ENCODE measurements at places on chromosomes 1 and 21.

DNA sequence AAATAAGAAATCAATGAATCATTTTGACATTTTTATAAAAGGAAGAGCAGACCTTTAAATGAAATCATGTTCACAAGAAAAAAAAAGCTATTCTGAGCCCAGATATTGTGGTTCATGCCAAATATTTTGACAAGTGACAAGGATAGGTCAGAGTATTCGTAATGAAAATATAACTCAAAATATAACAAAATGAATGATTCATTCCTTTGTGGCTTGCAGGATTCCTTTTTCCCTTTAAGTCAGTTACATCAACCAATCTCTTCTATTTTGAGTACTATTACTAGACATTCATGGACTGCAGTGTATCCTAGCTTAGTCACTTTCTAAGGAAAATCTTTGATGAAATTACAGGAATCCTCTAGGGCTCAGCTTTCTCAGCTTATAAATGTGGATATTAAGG is 188.7 kb downstream of the COL11A1 start:
- no peak for DNase-seq

DNA sequence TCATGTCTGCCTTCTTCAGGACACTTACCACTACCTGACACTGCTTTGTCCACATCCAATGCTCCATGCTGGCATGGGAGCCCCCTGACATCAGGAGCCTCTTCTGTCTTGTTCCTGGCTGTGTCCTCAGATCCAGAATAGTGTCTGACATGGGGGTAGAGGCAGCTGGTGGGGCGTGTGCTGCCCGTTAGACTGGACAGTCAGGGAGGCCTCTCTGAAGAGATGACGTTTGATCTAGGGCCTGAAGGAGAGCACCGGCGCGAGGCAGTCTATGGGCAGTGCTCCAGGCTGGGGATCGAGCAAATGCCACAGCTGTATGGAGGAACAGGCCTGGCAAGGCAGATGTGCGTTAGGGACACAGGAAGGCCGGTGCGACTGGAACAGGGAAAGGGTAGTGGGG is 16.6 kb downstream of the SLC9A1 start:
- DNase-seq: no peak

DNA sequence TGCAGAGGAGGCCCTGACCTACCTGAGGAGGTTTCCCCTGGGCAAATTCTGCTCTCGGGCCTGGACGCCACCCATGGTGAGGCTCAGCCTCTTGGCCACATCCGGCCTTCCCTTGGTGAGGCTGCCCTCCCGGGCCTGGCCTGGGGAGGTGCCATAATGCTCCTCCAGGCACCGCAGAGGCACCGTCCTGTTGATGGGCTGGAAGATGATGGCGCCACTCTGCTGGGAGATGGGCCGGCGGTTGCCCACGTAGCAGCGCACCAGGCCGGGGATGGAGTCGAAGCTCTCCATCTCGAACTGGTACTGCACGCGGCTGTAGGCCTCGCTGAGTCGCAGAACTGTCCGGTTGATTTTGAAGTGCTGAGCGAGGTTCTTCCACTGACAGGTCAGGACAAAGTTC is 92.7 kb downstream of the BCAR3 start:
- no peak for DNase-seq

- DNase-seq: no peak
Observed at GRCh38 chr1:158002022-158002630, 8.7 kb downstream of the KIRREL1 start.

DNA sequence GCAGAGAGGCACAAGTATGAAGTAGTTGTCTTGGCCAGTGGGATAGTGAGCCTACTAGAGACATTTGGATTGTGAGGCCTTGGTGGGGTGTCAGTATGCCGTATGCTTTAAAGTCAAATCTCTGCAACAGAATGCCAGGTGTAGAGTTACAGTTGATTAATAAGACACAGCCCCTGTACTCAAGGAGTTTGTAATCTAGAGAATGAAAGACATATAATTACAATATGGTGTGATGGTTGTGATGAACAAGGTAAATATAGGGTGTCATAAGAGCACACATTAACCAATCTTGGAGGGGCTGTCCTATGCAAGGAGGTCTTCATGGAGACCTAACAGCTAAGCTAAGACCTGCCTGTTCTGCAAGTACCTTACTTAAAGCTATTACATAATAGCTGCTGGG is 113.1 kb downstream of the ATF6 start:
- DNase-seq: no peak

DNA sequence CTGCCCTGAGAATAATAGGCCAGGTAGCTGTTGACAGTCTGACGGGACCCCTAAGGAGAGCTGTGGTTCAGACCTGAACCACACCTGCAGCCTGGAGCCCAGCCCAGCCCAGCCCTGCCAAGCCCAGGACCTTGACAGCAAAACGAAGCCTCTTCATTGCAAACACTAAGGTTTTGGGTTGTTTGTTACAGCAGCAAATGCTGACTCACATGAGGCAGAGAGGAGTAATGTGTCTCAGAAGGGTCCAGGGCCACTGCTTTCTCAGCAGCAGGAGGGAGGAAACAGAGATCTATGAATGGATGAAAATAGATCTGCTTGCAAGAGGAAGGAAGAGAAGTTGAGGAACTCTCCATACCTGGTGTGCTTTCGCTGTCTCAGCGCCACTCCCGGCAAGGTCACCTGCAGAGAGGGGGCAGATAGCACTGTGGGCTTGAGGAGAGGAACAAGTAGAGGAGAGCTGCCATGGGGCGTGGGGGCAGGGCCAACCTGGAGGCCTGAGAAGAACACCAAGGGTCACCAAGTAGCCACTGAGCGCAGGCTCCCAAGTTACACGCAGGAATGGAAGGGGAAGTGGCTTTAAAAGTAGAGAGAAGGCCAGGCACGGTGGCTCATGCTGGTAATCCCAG is 127.2 kb downstream of the ZNF281 start:
- no peak for DNase-seq

- no peak for DNase-seq
Observed at GRCh38 chr21:16250273-16250672, 520.5 kb downstream of the USP25 start.

DNA sequence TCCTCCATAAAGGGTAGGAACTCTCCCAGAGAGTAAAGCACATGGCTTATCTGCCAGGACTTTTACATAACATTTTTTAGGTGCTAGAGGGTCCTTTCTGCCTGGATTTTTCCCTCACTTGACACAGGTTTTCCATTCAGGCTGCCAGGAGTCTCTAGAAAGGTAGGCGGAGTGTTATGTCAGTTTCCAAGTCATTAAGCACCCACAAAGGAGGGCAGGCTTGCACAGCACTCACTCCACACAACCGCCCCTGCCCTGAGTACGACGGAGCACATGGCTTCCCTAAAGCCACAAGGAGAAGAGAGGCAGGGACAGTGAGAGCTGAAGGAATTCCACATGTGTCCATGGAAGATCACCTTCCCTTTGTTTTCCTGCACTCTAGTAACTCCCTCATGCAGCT is 55.7 kb downstream of the CAPZB start:
- DNase-seq: no peak

- no peak for DNase-seq
Observed at GRCh38 chr1:226121049-226121586, 58.6 kb downstream of the H3-3A start.

DNA sequence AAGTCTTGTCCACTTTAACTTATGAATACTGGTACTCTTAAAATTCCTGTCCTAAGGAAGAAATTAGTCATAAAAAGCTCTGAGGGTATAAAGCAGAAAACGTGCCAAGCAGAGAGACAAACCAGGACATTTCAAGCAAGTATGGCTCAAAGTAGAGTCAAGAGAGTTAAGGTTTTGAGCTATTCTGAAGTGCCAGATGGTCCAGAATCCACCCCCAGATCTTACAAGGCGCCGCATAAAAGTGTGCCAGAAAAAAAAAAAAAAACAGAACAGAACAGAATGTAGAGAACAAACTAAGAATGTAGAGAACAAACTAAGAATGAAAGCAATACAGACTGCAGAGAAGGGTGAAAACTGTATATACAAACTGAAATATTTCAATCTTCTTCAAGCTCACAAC is 12.5 kb downstream of the EPS15 start:
- DNase-seq: no peak

DNA sequence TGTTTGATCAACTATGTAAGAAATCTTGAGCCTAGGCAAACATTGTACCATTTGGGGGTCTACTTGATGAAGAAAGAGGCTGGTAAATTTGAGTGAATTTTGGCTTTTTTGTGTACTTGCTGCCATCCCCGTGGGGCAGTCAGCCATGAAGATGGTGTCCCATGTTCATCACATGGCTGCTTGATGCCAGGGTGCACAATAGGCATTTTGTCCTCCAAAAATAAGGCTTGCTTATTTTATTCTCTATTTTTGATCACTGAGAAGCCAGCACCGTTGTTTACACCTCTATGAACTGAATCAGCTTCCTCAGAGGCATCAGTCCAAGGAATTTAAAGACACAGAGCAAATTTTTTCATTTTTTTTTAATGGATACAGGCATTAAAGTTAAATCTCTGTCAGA is 1195.7 kb downstream of the AMY1C start:
- no peak for DNase-seq

GRCh38 chr1:192159781-192160180 is 1.5 kb downstream of the RGS18 start:
- no peak for DNase-seq

- DNase-seq: no peak
Observed at GRCh38 chr1:175054736-175055135, 12.9 kb upstream of the TNN start.

DNA sequence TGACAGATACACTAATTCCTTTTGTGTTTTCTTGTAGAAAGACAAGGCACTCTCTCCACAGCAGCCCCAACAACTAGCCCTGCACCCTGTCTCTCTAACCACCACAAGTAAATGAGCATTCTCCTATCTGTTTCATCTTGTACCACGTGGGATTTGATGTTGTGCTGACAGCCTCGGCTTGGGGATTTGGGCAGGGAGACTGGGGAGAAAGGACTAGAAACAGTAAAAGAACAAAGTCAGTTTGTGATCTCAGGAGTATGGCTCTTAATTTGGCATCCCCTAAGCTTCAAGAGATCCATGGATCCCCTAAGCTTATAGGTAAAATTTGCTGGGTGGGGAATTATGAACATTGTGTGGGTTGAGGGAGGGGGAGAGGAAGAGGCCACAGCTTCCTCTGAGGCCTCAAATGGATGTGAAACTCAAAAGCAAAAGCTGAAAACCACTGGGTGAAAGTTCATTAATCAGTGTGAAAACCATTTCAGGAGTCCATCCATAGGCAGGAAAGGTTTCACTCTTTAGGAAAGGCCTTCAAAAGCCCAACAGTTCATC is 3.1 kb downstream of the C1orf162 start:
- peak; percentile 62 for DNase-seq

- DNase-seq: no peak
Observed at GRCh38 chr1:229875086-229875485, 192.0 kb upstream of the GALNT2 start.

DNA sequence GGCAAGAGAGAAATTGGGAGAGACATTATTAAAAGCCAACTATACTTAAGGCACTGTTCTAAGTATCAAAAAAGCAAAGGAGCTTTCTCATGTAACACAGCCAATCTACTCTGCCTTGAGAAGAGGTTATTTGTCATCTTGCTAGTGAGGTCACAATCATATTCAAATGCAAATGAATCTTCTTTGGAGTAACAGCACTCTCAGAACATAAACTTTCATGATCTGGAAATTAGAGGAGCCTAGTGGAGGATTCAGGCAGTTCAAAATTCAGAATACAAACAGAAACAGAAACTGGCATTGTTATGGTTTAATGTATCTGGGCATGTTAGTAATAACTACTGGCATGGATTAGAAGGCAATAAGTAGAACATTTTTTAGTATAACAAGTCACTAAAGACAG is 57.4 kb downstream of the ARID4B start:
- DNase-seq: no peak

DNA sequence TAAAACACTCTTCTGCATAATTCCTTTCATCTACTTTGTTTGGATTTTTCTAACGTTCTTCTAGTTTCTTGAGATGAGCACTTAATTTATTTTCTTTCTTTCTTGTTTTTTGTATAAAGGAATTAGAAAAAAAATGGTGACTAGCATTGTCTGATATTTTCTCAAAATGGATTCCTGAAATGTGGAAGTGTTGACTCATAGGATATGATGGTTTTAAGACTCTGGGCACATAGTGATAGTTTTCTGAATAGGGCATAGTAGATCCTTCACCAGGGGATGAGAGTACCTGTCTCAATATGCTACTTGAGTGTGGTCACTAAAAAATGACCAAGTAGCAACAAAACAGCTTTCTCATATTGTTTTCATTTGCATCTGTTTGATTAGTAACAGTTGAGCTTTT is 100.9 kb downstream of the PEX14 start:
- DNase-seq: no peak

GRCh38 chr1:156165083-156165482 is 11.7 kb downstream of the SEMA4A start:
- DNase-seq: no peak

GRCh38 chr1:234912548-234913277 is 215.9 kb downstream of the TOMM20 start:
- peak; percentile 29 for DNase-seq

- DNase-seq: no peak
Observed at GRCh38 chr1:69777423-69777822, 209.7 kb downstream of the LRRC7 start.

GRCh38 chr1:109610609-109611307 is 8.7 kb downstream of the GNAT2 start:
- no peak for DNase-seq

DNA sequence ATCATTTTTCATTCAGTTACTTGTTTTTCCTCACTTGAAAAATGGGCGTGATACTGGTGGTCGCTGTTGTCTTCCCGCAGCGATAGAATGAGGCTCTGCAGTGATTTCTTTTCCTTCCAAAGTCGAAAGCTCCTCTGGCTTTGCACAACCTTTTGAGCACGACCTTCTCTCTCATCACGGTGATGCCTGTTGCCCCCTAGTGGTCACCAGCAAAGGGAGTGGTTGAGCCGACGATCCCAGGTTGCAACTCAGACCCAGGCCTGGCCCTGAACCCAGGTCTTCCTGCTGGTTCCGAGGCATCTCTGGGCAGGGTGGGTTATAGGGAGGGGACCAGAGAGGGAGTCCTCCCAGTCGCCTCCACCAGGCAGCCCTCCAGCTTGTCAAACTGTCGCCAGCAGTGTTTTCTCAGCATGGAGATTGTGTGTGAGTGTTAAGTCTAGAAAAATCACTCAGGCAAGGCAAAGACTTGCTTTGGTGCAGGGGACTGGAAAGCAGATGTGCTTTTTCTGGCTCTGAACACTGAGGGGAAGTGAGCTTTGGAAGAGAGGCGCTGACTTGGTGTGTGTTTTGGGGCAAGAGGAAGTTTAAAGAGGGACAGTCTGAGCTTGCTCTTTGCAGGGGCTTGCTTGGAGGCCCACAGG is 285.3 kb downstream of the CAMTA1 start:
- DNase-seq: peak; percentile 58

DNA sequence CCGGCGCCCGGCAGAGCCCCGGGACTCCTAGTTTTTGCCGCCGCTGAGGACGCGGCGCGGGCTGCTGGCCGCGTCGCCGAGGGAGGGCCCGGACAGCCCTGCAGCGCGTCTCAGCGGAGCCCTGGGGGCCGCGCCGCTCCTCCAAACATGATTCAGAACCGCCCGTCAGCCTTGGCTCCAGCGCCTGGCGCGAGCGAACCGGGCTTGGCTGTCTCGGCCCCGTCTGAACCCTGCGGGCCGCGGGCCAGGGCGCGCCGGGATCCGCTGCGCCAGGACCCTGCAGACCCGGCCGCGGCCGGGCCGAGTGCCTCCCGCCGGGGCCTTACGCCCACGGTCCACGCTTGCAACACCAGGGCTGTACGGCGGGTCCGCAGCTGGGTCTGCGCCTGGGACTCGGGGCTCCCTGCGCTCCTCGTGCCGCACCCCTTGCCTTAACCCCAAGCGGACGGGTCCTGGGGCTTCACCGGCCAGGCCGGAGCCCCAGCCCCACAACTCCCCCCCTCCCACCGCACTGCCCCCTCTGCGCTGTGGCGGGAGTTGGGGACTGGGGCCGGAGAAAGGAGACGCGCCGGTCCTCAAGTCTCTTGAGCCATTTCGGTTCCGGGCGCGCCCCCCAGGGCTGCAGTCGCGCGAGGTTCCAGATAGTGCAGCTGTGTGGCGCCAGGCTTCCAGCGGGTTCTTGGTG is 48.4 kb upstream of the CD34 start:
- DNase-seq: no peak

All from CD4-positive, alpha-beta T cell treated with Interleukin-17A for 4 hours (primary cell).